ENCODE measurements at places on chromosomes 3 and 15.

DNA sequence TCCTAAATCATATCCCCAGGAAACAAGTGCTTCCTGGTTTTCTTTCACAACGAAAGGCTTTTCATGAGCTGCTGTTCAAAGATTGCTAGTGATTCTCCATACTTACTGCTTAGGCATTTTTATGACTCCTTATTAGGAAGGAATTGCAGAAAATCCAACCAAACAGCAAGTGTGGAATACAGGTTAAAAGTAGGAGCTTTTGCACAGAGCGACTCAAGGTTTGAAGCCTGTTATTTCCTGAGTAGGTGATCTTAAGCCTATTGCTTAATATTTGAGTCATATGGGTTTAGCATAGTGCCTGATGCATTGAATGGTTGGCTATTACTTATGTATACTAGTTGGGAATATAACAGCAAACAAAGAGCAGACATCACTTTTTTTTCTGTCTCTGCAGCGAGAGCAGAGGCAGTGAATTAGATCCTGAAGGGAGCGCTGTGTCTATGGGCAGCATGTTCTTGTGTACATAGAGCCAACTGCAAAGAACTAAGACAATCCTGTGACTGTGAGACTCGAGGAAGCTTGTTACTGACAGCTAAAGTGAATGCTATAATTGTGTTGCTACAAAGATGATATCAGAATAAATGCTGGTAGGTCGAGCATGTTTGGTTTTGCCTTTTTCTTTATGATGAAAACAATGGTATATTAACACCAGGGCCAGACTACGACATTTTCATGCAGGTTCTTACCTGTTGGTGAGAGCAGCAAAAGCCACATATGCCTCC is 6.3 kb downstream of the TM4SF1 start:
- DNase-seq: no peak

- no peak for DNase-seq
Measured at GRCh38 chr15:83890587-83890986, 236.7 kb downstream of the ADAMTSL3 start.

GRCh38 chr15:54803134-54803808 is 393.5 kb downstream of the RSL24D1 start:
- no peak for DNase-seq

DNA sequence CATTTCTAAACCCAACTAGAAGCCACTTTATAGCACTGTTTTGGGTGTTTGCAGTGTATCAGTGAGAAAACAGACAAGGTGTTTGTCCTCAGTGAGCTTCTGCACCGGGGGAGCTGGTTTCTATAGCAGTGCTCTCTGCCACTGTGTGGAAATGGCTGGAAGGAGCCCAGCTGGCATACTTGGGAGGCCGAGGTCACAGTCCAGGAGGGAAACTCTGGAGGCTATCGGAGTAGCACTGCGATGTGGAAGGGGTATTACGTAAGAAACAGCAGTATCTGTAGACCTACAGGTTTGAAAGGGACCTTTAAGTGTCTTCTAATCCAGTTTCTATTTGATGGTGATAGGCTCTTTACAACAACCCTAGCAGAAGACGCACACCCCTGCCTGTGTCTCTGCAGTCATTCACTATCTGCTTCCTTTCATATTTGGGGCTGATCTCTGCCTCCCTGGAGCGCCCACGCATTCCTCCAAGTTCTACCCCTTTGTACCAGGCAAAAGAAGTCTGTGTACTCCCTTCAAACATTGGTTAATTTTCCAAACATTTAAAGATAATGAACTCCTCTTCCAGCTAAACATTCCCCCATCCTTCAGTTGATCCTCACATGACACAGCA is 87.4 kb upstream of the ADAMTS17 start:
- no peak for DNase-seq

GRCh38 chr3:48502728-48503168 is 1.2 kb downstream of the SHISA5 start:
- peak; percentile 66 for DNase-seq

DNA sequence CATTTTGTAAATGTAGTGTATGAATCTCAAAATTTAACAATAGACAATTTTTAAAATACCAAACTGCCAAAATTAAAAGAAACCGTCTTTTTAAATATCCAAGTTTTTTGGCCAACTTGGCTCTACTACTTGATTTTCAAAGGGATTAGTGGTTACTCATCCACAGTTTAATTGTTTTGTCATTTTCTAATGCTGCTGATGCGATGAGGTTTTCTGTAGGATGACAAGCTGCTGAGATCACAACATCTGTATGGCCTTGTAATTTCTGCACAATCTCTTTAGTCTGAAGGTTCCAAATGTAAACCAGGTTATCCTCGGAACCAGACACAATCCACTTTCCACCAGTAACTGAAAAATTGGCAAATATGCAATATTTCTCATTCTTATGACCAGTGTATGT is 1.5 kb downstream of the WDR5B start:
- DNase-seq: no peak

DNA sequence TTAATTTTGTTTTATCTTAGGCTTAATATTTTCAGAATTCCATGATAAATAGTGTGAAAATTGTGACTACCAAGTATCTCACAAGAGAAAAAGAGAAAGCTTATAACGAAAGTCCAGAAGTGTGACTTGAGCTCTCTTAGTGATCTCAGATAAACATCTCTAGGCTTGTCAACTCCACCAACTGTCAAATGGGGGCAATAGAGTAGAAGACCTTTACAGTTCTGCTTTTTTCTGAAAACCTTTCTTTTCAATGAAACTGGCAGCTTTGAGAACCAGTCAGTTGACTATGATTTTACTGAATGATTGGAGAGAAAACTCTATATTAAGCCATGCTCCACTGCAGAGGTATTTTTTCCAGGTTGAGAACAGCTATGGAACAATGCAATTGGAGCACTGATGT is 119.2 kb upstream of the TP63 start:
- no peak for DNase-seq

GRCh38 chr3:177658354-177658753 is 461.1 kb upstream of the TBL1XR1 start:
- no peak for DNase-seq

DNA sequence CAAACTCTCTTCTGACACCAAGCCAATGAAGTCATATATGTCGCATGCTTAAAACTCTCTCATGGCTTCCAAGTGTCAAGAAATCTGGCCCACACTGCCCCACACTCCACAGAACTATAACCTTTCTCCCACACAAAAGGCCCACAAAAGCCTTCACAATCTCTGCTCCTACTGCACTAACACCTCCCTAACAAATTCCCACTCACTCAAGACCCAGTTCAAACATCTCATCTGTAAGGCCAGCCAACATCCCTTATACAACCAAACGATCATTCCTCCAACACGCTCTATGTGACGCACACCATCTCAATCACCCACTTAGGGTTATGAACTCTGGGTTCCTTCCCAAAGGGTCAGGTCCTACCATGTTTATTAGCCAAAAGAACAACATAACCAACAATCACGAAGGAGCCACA is 13.5 kb downstream of the TBC1D2B start:
- no peak for DNase-seq

- DNase-seq: no peak
Measured at GRCh38 chr3:43523454-43524053, 98.3 kb downstream of the ANO10 start.

DNA sequence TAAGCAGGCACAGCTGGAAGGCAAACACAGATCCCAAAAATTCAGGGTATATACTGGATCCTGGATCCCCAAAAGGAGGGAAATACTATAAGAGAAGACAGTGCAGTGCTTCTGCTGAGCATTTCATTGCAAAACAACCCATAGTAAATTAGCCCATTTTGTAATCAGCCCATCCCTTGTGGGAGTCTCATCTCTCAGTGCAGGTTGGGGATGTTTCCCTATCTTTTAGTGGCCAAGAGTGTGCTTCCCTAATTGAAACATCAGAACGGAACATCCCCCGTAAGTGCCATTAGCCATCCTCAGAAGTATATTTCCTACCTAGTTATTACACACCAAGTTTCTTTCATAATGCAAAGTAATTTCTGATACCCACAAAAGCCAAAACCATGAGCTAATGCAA is 11.2 kb upstream of the MTMR14 start:
- no peak for DNase-seq

- no peak for DNase-seq
Measured at GRCh38 chr15:96470681-96471310, 140.3 kb downstream of the NR2F2 start.

DNA sequence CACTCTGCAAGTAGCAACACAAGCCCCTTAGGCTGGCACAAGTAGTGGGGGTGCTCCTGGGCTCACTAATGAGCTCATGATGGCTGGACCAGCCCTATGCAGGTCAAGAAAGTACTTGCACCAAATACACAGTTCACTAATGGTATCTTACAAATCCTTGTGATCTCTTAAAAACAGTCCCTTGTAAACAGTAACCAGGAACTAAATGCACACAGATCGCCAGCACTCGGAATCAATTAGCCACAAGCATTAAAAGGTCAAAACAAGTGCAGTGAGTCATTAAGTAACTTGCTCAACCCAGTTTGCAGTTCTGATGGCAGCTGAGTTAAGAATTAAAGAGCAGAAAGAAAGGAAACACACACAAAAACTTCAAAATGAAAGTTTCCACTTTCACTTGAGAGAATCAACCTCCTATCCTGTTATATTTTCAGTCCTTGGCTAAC is 43.2 kb downstream of the ARHGEF3 start:
- peak; percentile 69 for DNase-seq

DNA sequence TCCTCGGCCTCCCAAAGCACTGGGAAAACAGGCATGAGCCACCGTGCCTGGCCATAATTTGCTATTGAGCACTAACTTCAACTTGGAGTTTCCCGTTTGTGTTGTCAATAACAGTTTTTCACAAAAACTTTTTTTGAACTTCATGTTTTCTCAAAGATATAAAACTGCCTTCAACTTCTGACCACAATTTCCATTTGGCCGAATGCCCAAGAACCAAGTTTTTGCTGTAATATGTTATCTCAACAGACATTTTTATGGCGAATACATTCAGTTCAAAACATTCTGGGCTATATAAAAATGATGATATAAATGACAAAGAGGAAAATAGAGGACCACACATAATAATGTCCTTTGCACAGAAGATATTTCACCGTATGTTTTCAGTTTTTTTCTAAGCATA is 56.4 kb downstream of the NEDD4 start:
- no peak for DNase-seq

- no peak for DNase-seq
Measured at GRCh38 chr15:52255008-52255407, 40.6 kb downstream of the MYO5C start.

- no peak for DNase-seq
Measured at GRCh38 chr15:61064651-61065050, 164.5 kb downstream of the RORA start.

GRCh38 chr3:84066915-84067314 is 891.9 kb upstream of the CADM2 start:
- no peak for DNase-seq

GRCh38 chr3:150069154-150069527 is 98.4 kb upstream of the PFN2 start:
- no peak for DNase-seq

DNA sequence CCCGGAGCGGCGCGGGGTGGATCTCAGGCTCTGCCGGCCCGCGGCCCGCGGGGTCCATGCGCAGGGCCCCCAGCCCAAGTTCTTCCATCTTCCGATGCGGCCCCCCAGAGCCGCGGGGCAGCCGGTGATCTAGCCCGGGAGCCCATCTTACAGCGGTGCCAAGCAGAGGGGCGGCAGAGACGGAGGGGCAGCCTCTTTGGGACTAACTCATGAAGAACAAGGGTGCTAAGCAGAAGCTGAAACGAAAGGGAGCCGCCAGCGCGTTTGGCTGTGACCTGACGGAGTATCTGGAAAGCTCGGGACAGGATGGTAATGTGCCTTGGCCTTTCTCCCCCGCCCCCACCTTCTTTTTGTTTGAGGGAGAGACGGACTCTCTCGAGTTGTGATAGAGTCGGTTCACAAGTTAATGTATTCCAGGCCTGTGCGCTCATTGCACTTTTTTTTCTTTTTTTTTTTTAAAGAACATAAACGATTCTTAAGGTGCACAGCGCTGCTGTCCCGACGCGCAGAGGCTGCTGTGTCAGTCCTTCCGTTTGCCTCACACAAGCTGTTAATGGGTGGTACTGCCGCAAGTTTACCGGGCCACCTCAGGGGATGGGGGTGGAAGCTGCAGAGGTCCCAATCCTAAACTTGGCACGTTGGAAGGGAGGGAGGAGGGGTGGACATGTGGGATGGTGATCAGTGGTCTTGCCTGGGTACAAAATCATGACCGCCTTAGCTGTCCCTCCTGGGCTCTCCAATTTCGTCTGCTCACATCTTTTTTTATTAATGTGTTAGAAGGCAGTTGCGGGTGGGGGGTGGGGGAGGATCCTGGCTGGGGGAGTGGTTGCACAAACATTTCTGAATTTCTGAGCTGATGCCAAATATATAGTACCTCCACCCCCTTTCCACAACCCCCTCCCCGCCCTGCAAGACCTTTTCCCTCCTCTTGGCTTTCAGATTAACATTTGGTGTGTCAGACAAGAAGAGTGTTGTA is 801 bp downstream of the ARHGAP31 start:
- DNase-seq: no peak

DNA sequence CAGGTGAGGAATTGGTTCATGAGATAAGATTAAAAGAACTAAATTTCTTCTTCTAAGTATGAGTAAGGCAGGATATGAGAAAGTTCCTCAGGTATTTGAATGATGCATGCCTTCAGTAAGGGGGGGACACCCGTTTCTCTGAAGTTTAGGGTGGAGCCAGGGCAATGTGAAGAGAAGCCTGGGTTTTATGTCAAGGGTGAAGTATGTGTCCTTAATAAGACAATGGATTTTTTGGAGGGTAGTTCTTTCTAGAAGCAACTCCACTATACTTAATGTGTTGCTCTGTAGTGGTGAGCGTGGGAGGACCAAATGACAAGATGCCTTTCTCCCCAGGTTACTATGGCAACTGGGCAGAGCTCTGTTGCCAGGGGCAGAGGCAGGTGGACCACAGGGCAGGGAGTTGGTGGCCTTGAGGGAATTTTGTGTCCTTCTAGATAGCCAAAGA is 44.0 kb downstream of the PHLDB2 start:
- no peak for DNase-seq

GRCh38 chr15:57506422-57506821 is 85.3 kb upstream of the MYZAP start:
- no peak for DNase-seq

- no peak for DNase-seq
Measured at GRCh38 chr3:147919496-147919895, 510.3 kb downstream of the ZIC1 start.

- DNase-seq: no peak
Measured at GRCh38 chr3:111605493-111605892, 10.3 kb upstream of the ZBED2 start.

DNA sequence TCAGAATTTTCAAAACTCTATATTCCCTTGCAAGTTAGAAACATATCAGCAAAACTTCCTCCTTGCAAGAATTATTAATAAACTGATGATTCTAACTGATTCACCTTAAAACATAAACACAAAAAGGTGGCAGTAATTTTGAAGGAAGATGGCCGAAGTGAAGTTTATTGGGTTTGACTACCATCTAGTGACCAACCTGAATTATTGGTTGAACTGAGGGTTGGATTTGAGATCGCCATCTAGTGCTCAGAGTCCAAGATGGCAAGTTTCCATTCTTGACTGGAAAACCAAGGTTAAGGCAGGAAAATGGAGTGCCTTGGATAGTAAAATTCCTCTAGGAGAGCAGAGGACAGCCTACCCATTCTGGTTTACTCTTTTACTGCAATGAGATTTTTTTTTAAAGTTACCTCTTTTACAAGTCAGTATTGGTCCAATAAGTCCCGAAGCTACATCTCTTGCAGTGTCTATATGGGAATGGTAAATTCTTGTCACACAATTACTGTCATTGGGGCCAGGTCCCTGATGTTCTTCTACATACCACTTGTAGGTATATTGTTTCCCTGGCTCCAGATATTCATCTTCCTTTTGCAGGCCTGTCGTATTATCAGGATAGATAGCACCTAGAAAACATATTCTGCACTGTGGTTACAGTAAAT is 51.6 kb upstream of the CP start:
- DNase-seq: peak; percentile 57

GRCh38 chr3:58492494-58492905 is 604 bp downstream of the KCTD6 start:
- no peak for DNase-seq

Data from ureter (tissue), 1 donor.